Activated naive CD4-positive, alpha-beta T cell treated with anti-CD3 and anti-CD28 coated beads, Interleukin-2, amount 10 ng/mL, durations not matched to agents 5 hours and 36 hours (primary cell): ENCODE measurements at places on chromosomes 1 and 21. TPM values are rescaled to one million over a fixed set of nuclear protein-coding genes. Genes with fewer than 3 reads are reported as not detected.

Gene EFNA3
- 4.1 TPM for total RNA-seq

Gene IGFN1
- total RNA-seq = not detected

Gene AADACL4
- total RNA-seq = not detected

Gene AADACL3
- total RNA-seq = not detected

Gene C1orf53
- not detected for total RNA-seq

Gene HSF2BP
- 0.30 TPM for total RNA-seq

Gene ANGPTL1
- not detected for total RNA-seq

Gene ROR1
- not detected for total RNA-seq

Gene GUCA2B
- total RNA-seq = not detected

Gene PHLDA3
- total RNA-seq = 11.4 TPM

Gene KCNK1
- 0.82 TPM for total RNA-seq

Gene SLC6A17
- total RNA-seq = not detected
